ENCODE measurements at places on chromosomes 7 and 10. TPM values are rescaled to one million over a fixed set of nuclear protein-coding genes. Genes with fewer than 3 reads are reported as not detected.

GRCh38 chr7:122517576-122517975, 181.3 kb downstream of the RNF133 start:
- no peak for DNase-seq

- no peak for DNase-seq
Measured at GRCh38 chr7:7703427-7703826, 15.0 kb downstream of the RPA3 start.

GRCh38 chr7:14292737-14293136, 303.3 kb upstream of the ETV1 start:
- no peak for DNase-seq

DNA sequence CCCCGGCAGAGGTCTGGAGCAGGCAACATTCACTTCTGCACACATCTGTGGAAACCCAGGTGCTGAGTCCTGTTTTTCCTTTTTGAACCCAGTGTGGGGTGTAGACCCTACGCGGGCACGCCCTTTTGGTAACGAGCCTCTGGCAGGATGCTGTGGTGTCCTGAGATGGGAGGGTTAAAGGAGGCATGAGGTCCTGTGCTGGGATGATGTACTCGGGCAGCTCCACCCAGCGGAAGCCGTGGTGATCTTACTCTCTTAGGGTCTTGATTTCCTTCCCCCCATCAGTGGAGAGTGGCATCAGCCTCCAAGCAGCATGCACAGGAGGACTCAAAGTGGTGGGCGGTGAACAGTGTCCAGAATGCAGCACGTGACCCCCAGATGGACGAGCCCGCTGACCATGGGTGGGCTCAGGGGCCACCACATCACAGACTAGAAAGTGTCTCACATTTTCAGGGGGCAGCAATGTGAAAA, 148.6 kb downstream of the DNAJB6 start:
- DNase-seq: no peak

GRCh38 chr10:59517341-59517899, 155.1 kb upstream of the FAM13C start:
- no peak for DNase-seq

DNA sequence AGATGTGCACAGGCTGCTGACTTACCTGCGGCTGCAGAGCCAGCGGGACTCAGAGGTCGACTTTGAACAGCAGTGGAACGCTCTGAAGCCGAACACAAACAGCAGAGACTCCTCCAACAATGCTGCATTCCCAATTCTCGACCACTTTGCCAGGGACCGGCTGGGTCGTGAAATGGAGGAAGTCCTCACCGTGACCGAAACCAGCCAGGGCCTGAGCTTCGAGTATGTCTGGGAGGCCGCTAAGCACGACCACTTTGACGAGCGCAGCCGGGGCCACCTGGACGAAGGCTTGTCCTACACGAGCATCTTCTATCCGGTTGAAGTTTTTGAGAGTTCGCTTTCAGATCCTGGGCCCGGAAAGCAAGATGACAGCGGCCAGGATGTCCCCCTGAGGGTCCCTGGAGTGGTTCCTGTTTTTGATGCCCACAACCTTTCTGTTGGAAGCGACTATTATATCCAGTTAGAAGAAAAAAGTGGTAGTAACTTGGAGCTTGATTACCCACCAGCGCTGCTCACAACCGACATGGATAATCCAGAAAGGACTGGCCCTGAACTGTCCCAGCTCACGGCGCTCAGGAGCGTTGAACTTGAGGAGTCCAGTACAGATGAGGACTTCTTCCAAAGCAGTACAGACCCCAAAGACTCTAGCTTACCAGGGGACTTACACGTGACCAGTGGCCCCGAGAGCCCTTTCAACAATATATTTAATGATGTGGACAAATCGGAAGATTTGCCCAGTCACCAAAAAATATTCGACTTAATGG, 19.4 kb upstream of the BHLHA15 start:
- DNase-seq: no peak

GRCh38 chr10:53135213-53135896, 362.8 kb upstream of the MBL2 start:
- no peak for DNase-seq

GRCh38 chr7:93171606-93172226, 23.5 kb upstream of the SAMD9L start:
- no peak for DNase-seq

DNA sequence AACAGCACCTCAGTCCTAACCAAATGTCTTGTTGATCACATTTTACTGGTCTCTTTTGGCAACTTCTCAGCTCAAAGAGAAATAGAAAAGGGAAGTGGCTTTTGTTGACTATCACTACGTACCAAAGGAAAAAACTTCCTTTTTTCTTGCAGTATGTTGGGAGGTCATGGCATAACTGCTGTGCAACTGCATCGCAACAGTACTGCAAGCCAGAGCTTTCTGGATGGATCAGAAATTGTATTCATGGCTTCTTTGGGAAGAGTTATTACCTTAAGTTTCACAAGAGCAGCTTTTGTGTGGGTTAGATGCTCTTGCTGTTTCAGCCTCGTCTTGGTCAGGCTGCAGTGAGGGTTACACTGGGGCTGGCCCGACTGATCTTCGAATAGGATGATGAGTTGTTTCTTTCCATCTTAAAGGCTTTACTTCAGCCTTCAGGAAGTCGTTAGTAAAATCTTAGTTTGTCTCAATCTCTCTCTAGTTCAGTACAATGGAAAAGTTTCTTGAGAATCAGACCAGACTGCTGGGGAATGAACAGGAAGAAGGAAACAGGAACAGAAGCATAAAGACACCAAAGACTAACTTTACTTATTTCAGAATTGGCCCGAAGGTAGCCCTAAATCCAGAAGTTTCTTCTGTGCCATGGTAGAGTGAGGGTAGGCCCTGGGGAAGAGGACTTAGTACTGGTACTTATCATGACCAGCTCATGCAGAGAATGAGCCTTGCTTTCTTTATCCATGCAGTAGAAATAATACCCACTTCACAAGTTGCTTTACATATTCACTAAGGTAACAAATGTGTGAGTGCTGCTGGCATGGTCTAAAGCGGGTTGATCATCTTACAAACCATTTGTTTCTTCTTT, 153.6 kb downstream of the CELF2 start:
- DNase-seq: no peak

RNF148 gene
- total RNA-seq: 0.61 TPM

GBX1 gene
- not detected for total RNA-seq

Data from right cardiac atrium (tissue), 5 donors.